ENCODE measurements at places on chromosomes 2 and 18. TPM values are rescaled to one million over a fixed set of nuclear protein-coding genes. Genes with fewer than 3 reads are reported as not detected.

DYNAP gene
- not detected for total RNA-seq

M1AP gene
- not detected for total RNA-seq

ALKAL2 gene
- 0.09 TPM for total RNA-seq

SNTG2 gene
- total RNA-seq: not detected

SGPP2 gene
- total RNA-seq: not detected

SPP2 gene
- total RNA-seq: not detected

GKN2 gene
- not detected for total RNA-seq

USP34 gene
- total RNA-seq: 53.3 TPM

AKAIN1 gene
- not detected for total RNA-seq

ABCB11 gene
- total RNA-seq: 1.2 TPM

CD8B2 gene
- total RNA-seq: not detected
